ENCODE measurements at places on chromosomes 11 and 22. TPM values are rescaled to one million over a fixed set of nuclear protein-coding genes. Genes with fewer than 3 reads are reported as not detected.

Gene ME3
- 6.4 TPM for total RNA-seq

DNA sequence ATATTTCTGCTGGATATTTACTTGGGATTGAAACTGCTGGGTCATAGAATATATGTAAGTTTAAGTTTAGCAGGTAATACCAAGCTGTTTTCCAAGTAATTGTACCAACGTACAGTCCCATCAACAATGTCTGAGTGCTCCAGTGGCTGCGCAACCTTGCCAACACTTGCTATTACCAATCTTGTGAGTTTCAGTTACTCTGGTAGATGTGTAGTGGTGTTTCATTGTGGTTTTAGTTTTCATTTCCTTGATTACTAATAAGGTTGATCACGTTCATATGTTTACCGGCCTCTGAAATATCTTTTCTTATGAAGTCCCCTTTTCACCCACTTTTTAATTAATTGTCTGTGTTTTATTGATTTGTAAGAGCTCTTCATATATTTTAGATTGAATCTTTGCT, 370.6 kb upstream of the CADM1 start:
- no peak for DNase-seq

GRCh38 chr22:49427941-49428340, 399.7 kb downstream of the BRD1 start:
- no peak for DNase-seq

DNA sequence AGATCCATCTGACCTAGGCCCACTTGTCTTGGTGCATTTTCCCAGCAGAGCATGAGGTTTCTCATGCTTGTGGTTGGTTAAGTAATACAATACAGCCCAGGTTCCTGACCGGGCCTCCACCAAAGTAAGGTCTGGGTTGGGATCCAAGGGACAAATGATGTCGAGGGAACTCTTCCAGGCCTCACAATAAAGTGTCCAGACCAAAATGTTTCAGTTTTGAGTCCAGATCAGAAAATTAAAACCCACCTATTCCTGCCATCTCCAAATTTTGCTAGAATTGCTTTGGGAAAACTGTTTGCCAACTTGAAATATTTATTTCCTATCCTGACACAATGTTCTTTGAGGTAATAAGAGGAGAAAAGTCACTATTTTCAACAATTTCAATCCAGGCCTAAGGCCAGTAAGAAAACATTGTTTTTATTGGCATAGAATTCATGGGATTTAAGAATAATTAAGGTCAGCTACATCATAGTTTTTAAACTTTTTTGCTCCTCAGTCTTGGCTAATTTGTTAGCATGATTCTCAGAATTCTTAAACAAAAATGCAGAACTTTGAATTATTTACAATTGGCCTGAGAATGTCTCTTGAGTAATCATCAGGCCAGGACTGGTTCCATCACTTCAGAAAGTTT, 51.4 kb downstream of the ME3 start:
- no peak for DNase-seq

DNA sequence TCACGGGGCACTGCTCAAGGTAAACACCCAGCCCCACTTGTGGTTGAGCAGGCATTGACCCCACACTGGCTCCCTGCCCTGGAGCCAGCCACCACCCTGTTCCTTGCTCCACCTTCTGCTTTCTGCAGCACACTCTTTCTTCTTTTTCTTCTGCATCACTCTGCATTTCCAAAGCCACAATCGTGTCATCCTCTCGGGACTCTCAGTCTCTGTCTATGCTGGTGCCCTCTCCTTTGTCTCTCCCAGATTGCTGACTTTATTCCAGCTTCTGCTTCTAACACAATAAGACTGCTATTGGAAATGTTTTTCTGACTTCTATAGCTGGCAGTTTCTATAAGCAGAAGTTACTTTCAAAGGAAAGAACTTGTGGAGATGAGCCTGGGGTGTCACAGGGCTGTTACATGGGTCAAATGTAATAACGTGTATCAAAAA, 14.4 kb downstream of the GRAP2 start:
- no peak for DNase-seq

GRCh38 chr11:71372693-71373657, 75.2 kb downstream of the DHCR7 start:
- DNase-seq = no peak

DNA sequence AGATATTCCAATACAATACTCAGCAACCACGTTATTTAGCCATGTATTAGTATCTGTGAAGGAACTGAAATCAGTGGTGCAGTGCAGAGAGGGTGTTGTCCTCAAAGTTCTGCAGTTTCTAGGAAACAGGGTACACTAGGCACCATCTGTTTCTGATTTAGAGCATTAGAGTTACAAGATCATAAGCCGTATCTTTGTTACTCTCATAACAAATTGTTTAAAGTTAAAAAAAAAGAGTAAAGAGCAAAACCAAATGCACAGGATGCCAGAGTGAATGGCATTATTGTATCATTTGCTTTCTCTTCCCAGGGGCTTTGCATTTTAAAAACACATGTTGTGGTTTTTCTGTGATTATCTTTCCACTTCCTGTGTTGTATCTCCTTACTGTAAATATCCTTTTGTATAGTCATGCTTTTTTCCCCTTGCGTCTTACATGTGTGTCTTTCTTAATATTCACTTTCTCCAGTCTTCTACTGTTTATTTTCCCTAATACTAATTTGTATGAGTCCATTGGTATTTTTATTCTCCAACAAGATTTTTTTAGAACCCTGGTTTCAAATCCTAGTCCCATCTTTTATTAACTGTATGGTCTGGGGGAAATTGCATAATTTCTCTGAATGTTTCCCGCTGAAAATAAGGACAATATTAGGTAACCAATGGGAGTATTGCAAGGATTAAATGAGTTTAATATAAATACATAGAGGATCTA, 15.2 kb upstream of the NUP160 start:
- DNase-seq = peak; percentile 69

DNA sequence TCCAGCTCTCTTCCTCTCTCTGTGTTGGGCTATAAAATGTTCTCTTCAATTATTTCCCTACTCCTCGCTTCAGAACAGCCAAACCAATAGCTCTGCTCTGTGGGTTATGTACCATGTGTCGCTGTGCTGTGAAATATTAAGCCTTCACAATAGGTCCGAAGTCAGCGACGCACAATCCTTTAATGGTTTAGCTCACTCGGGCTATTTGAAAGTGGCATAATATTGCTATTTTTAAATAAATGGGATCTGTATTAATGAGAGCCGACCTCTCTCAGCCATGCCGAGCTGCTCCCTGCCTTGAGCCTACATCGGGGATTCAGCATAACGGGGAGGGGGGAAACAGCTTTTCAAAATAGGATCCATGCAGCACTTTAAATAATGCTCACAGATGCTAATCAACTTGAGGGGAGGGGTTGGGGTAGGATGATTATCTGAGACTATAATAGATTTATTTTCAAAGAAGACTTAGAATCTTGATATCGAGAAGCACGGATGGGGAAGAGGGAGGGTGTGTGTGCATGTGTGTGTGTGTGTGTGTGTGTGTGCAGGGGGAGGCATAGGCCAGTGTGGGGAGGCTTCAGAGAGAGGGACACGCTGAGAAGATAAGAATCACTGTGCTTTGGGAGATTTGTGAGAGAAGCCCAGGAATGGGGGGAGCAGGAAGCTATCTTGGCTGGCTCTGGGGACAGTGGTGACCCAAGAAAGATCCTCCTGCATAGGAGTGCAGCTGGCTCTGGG, 271.5 kb downstream of the NXPE2 start:
- no peak for DNase-seq
